MCF 10A (cell line): ENCODE measurements at places on chromosomes 12 and 14. TPM values are rescaled to one million over a fixed set of nuclear protein-coding genes. Genes with fewer than 3 reads are reported as not detected.
A peak's percentile ranks its signal among the peaks of the same experiment; 100 is the strongest.

- no peak for DNase-seq
These were observed 589 bp upstream of the HVCN1 start for GRCh38 chr12:110689281-110690126.

DNA sequence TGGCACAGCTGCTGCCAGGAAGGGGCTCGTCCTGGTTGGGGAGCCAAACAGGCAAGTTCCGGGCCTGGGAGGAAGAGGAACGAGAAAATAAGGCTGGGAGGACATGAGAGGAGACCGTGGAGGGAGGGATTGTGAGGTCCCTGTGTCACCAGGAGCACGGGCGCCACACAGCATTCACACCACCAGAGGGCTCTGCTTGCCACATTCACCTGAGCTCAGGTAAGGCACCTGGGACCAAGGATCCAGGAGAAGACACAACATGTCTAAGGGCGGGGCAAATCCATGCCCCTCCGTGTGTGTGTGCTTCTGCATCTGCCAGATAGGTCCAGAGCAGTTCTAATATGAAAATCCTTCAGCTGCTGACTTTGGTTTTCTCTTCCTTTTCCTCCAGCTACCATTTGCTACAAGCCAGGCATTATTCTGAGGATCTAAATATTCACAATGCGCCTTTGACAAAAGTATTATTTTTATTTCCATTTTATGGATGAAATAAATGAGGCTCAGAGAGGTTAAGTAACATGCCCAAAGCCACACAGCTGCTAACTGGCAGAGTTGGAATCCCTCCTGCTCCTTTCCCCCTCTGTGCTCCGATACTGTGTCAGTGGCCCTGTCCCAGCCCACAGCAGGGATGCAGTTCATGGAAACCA is 14.6 kb downstream of the RAPGEF3 start:
- DNase-seq = peak; percentile 79

DNA sequence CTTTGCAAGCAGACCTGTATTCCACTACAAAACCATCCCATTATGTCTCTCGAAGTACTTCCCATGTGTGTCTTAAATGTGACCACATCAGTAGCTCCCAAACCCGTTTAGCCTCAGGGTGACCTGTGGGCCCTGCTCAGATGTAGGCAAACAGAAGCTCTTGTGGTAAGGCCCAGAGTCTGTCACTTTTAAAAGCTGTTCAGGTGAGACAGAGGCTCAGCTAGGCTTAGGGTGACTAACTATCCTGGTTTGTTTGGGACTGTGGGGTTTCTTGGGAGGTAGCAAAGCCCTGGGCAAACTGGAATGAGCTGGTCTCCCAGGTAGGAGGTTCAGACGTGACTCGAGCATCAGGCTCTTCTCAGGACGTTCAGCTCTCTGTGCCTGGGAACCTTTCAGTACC is 64.5 kb upstream of the VASH1 start:
- DNase-seq = no peak

SERPINA5 gene
- 0.35 TPM in 1 of 2 replicates, not detected in the other for total RNA-seq

GRCh38 chr12:63928305-63928704 is 83.8 kb downstream of the SRGAP1 start:
- no peak for DNase-seq

TAS2R19 gene
- total RNA-seq = 2.7 and 3.4 TPM in 2 replicates

SIX6 gene
- total RNA-seq = not detected in 2 replicates

KRT71 gene
- total RNA-seq = not detected in 2 replicates

- peak; percentile 27 for DNase-seq
These were observed 6.2 kb downstream of the RARG start for GRCh38 chr12:53225635-53226424.
